Non-pigmented ciliary epithelial cell (primary cell): ENCODE measurements at places on chromosomes 5 and 9.

- no peak for DNase-seq
Measured at GRCh38 chr5:13354611-13355010, 589.9 kb downstream of the DNAH5 start.

DNA sequence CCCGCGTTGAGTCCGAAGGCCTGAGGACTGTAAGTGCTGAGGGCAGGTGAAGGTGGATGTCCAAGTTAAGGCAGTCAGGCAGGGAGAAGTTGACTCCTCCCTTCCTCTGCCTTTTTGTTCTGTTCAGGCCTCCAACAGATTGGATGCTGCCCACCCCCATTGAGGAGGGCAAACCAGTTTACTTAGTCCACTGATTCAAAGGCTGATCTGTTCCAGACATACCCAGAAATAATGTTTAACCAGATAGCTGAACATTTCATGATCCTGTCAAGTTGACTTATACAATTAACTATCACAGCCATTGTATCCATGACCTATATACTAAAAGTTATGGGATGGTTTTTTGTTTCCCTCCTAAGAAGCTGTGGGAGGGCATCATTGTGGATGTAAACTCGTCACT, 8.3 kb upstream of the TEX48 start:
- no peak for DNase-seq

GRCh38 chr5:128144491-128144890, 60.9 kb downstream of the SLC12A2 start:
- peak; percentile 84 for DNase-seq

DNA sequence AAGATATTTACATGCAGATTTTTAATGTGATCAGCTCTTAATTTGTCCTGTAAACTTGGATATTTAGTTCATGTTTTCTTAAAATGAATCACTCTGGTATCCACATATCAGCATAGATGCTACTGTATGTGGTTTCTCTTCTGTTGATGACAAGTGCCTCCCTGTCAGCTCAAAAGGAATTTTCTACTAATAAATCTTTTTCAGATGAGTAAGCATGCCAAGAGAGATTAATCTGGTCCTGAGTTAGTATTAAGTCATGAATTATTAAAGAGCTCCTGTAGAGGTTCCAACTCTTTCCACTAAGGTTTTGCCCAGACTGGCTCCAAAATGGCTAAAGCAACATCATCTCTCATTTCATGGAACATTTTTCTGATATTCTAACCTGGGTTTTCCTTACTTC, 129.2 kb downstream of the GOLPH3 start:
- DNase-seq: no peak

DNA sequence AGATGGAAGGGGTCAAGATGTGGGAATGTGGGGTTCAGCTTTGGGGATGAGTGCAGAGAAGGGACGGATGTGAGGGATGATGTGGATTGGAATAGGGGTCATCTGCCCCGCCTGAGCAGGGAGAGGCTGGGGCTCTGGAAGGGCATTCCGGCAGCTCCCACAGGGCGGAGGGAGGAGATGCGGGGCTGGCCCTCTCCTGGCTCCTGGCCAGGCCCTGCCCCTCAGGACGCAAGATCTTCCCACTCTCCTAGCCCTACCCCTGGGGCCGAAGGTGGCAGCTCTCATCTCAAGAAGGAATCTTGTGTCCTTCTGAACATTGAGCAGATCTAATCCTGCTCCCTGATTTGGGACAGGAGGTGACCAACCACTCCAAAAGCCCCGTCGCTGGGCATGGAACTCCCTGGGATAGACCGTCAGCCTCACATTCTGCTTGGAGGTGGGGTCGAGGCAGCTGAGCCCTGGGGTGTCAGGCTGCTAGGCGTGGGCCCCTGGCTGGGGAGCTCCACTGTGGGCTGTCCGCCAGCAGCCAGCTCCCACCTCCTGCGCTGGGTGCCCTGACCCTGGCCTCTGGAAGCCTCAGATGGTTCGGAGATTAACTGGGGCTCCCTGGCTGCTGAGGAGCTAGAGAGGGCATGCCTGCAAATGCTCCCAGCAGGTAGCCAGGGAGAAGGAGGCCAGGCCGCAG, 125.2 kb downstream of the ZNF354C start:
- no peak for DNase-seq
